ENCODE measurements at places on chromosomes 1 and 21.

DNA sequence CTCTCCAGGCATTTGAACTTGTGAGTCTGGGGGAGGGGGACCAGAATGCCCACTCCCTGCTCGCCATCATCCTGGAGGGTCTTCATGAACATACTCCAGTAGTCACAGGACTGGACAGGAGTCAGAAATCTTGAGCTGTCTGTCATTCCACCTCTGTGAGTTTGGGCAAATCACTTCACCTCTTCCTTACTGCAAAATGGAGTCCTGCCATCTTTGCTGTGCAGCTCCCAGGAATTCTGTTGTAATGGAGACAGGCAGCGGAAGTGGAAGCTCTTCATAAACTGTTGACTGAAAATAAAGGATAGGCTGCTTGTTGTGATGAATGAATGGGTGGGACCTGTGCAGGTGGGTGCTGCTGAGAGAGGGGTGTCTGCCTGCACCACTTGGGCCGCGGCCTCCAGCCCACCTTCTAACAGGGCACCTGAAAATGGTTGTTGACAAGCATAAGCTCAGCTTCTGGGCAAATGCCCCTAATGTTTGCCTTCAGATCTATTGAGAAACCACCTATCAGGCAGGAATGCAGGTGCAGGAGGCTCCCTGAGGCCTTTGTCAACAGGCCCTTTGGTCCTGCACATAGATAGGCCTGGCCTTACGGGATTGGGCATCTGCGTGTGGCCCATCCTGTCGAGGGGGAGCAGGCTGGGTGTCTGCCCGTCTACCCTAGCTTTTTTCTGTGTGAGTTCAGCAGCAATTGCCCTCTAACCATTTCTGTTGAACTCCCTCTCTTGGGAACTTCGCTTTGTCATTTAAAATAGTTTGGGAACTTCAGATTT, 321.0 kb downstream of the RPS6KC1 start:
- no peak for DNase-seq

- DNase-seq: no peak
These were observed 398.8 kb downstream of the DUSP10 start for GRCh38 chr1:221343136-221343535.

DNA sequence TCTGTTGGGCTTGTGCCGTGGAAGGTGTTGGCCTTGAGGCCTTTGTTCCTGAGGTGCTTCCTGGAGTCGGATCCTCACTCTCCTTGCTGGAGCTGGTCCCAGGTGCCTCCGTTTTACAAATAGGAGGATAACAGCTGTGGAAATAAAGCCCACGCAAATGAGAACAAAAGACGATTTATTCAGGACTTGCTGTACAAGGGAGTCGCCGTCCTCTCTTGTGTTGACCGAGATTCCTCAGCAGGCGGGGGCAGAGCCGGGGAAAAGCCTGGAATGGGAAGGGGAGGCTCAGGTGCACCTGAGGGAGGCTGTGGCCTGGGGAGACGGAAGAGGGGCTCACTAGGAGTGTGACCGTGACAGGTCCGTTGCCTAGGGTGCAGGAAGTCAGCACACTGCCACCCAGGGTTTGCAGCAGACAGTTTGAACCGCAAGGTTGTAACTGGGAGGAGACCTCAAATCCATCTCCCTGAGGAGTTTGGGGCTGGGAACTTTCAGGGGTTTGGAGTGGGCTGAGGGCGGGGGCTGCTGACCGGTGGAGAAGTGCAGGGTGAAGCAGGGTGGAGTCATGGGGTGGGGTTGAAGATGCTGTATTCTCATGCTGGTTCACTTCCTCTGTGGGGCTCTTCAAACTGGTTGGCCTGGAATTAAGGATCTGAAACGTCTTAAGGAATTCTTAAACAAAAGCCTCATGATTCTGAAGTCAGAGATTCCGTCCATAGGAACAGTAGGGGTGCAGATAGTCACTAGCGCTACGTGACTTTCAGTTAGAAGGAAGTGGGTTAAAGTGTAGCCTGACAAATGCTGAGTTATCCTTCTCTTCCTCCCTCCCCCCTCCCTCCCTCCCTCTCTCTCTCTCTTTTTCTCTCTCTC, 2.6 kb upstream of the CSTB start:
- DNase-seq: no peak

DNA sequence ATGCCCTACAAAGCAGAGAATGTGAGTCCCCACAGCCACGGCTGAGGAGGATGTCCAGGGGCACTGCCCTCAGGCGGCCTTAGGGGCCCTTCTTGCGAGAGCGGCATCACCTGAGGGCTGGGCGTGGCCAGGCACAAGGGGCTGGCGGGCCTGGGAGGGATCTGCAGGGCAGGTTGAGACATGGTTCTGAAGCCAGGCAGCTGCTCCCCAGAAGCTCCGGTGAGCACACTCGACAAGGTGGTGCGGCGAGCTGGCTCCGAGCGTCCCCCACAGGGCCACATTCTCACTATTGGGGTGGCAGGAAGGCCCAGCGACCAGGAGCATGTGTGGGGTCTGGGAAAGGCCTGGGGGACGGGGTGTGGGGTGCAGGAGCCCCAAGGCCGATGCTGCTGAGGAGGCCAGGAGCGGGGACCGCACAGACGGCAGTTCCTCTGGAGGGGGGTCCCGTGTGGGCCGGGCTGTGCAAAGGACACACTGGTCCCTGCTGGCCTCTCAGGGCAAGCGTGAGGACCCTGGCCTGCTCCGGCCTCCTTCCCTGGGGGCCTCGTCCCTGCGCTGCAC, 47.2 kb downstream of the MORN1 start:
- DNase-seq: no peak

- no peak for DNase-seq
These were observed 40.7 kb upstream of the COL6A2 start for GRCh38 chr21:46057111-46057709.

DNA sequence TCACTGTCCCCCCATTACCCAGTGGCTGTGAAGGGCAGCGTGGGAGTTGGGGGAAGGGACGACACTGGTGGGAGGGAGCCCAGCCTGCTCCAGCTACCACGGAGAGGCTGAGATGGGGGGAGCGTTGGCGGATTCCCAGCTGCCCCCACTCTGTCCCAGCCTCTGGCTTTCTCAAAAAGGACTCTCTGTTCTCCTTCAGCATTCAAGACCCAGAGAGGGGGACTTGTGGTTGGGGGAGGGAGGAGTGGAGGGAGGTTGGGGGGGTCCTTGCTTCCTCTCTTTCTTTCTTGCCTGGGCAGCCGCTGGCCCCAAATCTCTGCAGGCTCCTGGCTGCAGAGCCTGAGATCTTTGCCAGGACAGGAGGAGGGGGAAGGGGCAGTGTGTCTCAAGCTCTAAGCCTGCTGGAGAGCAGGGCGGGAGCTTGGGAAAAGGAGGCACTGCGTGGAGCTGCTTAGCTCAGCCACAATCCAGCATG, 2.2 kb downstream of the ATP1A2 start:
- no peak for DNase-seq

GRCh38 chr1:115118611-115119010, 29.3 kb upstream of the TSPAN2 start:
- no peak for DNase-seq

DNA sequence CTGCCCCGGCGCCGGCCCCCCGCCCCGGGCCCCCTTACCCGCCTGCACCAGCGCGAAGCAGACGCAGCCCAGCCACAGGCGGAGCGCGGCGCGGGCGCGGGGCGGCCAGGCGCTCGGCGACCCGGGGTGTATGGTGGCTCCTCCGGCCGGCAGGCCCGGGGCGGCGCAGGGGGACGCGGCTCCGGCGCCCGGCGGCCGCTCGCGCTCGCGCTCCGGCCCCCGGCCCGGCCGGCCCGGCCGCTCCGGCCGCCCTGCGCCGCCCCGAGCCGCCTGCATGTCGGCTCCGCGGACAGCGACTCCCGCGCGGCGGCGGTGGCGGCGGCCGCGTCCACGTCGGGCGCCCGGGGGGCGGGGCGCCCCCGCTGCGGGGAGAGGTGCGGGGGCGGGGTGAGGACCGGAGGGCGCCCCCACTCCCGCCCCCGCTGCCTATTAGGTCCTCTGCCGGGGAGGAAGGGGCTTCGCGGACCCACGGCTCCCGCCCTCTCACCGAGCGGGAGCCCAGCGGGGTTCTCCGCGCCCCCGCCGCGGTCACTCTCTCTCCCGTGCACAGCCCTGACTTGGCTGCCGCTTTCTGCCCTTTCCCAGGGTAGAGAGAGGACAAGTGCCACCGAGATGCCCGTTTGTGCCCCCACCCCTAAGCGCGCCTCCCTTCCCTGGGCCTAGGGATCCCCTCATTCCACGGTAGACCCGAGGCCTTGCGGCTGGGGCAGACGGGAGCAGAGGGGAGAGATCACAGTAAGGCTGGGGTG, at the start of gene FNDC5:
Gene FNDC5, minus strand, starts transcription at position 298 of the 749 bp plus-strand sequence.
- peak; percentile 58 for DNase-seq

GRCh38 chr1:88658419-88658818, 25.7 kb upstream of the PKN2 start:
- DNase-seq: no peak

- no peak for DNase-seq
These were observed 108.9 kb downstream of the CRYAA start for GRCh38 chr21:43277481-43278351.

DNA sequence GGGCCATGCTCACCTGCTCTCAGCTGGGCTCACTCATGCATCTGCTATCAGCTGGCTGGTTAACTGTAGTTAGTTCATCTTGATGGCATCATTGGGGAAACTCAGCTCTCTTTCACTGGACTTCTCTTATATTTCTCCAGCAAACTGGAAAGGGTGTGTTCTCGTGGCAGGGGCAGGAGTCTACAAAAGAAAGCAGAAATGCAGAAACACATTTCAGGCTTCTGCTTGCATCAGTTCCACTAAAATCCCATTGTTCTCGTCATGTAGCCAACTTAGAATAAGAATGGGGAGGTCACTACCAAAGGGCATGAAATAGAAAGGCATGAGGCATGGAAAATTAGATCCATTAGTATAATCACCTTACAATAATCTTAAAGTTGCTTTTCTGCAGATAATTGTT, 207.3 kb downstream of the NRIP1 start:
- DNase-seq: no peak

DNA sequence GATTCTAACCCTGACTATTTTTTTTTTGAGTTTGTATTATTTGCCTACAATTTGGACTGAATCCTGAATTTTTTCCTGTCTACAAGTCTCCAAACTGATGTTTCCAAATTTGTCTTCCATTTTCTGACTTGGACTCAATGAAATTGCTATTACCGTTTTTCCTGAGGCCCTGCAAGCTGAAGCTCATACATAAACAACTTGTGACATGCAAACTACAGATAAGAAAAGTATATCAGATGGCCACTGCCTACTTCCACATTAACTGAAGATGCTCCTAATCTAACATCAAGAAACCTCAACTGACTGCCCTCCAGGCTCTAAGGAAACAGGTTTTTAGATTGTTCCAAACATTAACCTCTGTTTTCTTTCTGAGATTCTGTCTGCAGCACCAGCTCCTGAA, 51.1 kb upstream of the KLHDC7A start:
- no peak for DNase-seq

DNA sequence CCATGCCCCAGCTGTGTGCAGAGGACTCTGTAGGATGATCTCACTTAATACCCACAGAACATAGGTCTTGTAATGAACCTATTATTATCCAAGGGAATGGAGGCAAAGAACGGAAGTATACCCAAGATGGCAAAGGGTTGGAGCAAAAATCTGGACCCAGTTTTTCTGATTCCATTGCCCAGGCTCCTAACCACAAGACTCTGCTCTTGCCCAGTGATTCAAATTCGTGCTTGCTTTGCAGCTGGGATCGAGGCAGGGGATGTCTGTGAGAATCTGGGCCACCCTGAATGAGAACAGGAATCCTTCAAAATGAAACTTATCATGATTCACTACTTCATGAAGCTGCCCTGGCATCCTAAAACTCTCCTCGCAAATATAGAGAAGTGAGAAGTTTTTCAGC, 97.5 kb upstream of the KCNJ6 start:
- DNase-seq: no peak

GRCh38 chr1:76068953-76069561, 5.5 kb upstream of the ST6GALNAC3 start:
- DNase-seq: peak; percentile 80

DNA sequence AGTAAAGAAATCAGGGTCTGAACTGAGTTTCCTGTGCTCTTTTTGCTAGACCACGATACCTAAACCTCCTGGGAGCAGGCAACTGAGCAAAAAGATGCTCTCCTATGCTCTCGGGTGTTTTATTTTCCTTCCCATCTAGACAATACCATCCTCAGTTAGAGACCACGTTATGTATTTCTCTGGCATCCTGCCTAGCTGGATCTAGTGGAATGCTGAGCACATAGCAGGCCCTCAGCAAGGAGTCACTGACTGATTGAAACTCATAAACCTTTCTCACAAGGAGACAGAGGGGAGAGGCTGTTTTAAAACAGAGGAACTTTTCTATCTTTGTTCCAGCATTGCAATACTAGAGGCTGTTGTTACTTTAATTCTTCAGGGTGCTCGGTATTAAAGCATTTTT, 168.0 kb downstream of the CYYR1 start:
- peak; percentile 7 for DNase-seq

- DNase-seq: peak; percentile 72
These were observed 56.8 kb downstream of the NFIA start for GRCh38 chr1:61138921-61139774.

DNA sequence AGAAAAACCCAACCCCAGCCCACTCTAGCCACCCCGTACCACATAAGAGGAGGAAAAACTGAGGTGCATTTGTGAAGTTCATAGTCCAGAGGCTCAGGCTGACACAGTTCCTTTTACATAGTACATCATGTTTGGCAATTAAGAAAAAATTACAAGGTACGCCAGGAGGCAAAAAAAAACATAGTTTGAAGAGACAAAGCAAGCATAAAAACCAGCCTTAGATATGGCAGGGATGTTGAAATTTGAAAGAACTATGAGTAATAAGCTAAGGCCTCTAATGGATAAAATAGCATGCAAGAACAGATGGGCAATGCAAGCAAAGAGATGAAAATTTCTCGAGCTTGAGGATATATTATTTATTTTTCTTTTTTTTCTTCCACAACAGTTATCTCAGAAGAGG, 31.9 kb downstream of the MIXL1 start:
- no peak for DNase-seq

DNA sequence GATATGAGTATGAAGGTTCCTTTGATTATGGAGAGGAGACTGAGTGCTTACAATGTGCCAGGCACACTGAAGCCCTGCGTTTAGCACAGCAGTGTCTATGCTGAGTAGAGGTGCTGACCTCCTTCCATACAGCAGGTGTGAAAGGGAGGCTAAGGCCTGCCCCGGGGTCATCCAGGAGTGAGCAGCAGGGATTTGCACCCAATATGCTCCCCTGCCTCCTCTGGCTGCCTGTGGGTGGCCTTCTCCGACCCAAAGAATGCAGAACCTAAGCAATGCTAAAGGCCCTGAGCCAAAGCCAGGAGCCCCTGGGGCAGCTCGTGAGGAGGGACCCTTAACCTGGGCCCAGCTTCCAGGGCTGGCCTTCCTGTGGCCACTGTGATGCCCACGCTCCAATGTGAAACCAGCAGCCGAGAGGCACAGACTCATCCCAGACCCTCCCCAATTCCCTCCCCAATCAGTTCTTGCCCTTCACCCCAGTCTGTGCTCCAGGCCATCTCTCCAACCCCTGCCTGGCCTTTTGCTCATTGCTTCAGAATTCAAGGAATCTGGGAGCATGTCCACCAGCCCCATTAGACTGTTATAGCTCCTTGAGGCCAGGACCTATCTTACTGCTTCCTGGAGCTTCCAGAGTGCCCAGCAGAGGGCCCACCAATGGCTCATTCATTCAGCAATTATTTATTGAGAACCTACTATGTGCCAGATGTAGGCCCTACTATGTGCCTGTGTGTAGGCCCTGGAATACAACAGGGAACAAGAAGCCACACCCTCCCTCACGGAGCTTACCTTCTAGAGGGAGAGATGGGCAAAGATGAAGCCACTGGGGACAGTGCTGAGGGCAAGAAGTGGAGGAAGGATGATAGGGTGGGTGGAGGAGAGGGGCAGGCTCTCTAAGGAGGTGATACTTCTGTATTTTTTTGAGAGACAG, 53.3 kb downstream of the TAS1R2 start:
- no peak for DNase-seq

Data from lung microvascular endothelial cell (primary cell).